Placental pericyte (primary cell): ENCODE measurements at places on chromosomes 12 and 14. TPM values are rescaled to one million over a fixed set of nuclear protein-coding genes. Genes with fewer than 3 reads are reported as not detected.

Gene PLEKHD1
- total RNA-seq = under 0.01 TPM in 1 of 2 replicates, not detected in the other

Gene EFS
- 1.5 and 3.3 TPM in 2 replicates for total RNA-seq

Gene POTEG
- not detected in 2 replicates for total RNA-seq

Gene LRFN5
- 0.22 and 3.6 TPM in 2 replicates for total RNA-seq

Gene TAS2R46
- total RNA-seq = 2.6 and 3.5 TPM in 2 replicates

Gene GPR84
- total RNA-seq = not detected in 2 replicates

Gene KLRF1
- total RNA-seq = not detected in 2 replicates

Gene SYNDIG1L
- not detected in 2 replicates for total RNA-seq

Gene ZC2HC1C
- 0.22 and 2.3 TPM in 2 replicates for total RNA-seq

Gene DTX1
- under 0.01 TPM in 1 of 2 replicates, not detected in the other for total RNA-seq

Gene CNTN1
- total RNA-seq = 0.43 TPM in 1 of 2 replicates, not detected in the other

Gene ASB2
- 1.1 TPM in 1 of 2 replicates, not detected in the other for total RNA-seq

Gene PLBD1
- total RNA-seq = 7.3 and 11.4 TPM in 2 replicates

Gene MARK3
- 105 and 133 TPM in 2 replicates for total RNA-seq

Gene NIN
- 55.7 and 84.5 TPM in 2 replicates for total RNA-seq

Gene DAO
- not detected in 2 replicates for total RNA-seq

Gene C12orf50
- not detected in 2 replicates for total RNA-seq

Gene PPP4R4
- 0.43 and 0.88 TPM in 2 replicates for total RNA-seq

Gene CARMIL3
- total RNA-seq = under 0.01 TPM in 1 of 2 replicates, not detected in the other

Gene HOXC5
- total RNA-seq = 0.66 and 1.9 TPM in 2 replicates

Gene CPNE6
- under 0.01 TPM in 1 of 2 replicates, not detected in the other for total RNA-seq

Gene AKAP5
- 0.86 and 1.1 TPM in 2 replicates for total RNA-seq

Gene SLC17A8
- total RNA-seq = not detected in 2 replicates

Gene HCAR2
- 2.4 TPM in 1 of 2 replicates, not detected in the other for total RNA-seq

Gene GPR132
- total RNA-seq = under 0.01 TPM in 1 of 2 replicates, not detected in the other

Gene GLIPR1
- total RNA-seq = 29.5 and 150 TPM in 2 replicates

Gene KIF26A
- under 0.01 and 0.14 TPM in 2 replicates for total RNA-seq

Gene LUM
- 151 and 1,377 TPM in 2 replicates for total RNA-seq

Gene DPY19L2
- total RNA-seq = 1.3 and 9.7 TPM in 2 replicates

Gene ANKS1B
- total RNA-seq = 0.86 TPM in 1 of 2 replicates, not detected in the other

Gene TSHR
- not detected in 2 replicates for total RNA-seq

Gene NANOG
- total RNA-seq = under 0.01 and 0.14 TPM in 2 replicates

Gene LRRC43
- 1.8 and 1.9 TPM in 2 replicates for total RNA-seq

Gene TBX3
- total RNA-seq = 24.7 and 182 TPM in 2 replicates

Gene PGF
- total RNA-seq = 0.22 and 2.4 TPM in 2 replicates

Gene KRT6C
- not detected in 2 replicates for total RNA-seq

Gene TTC9
- under 0.01 TPM in 1 of 2 replicates, not detected in the other for total RNA-seq

Gene SMAGP
- 6.6 and 23.6 TPM in 2 replicates for total RNA-seq

Gene OR6C65
- not detected in 2 replicates for total RNA-seq

Gene SCNN1A
- 0.44 and 0.57 TPM in 2 replicates for total RNA-seq

Gene LTA4H
- total RNA-seq = 47.4 and 72.4 TPM in 2 replicates

Gene ALKBH2
- total RNA-seq = 8.3 and 10.5 TPM in 2 replicates

Gene CMA1
- not detected in 2 replicates for total RNA-seq

Gene KLRC4
- total RNA-seq = not detected in 2 replicates

Gene WNT5B
- total RNA-seq = 9.6 and 120 TPM in 2 replicates

Gene SYT1
- total RNA-seq = 1.3 and 5.2 TPM in 2 replicates

Gene MMP19
- 9.0 and 11.2 TPM in 2 replicates for total RNA-seq

Gene NDRG2
- 1.7 and 4.2 TPM in 2 replicates for total RNA-seq

Gene KCNH3
- total RNA-seq = 0.29 and 0.44 TPM in 2 replicates

Gene KITLG
- total RNA-seq = 18.8 and 38.1 TPM in 2 replicates
